Breast epithelium (tissue), 4 donors: ENCODE measurements at places on chromosomes 6 and 20. TPM values are rescaled to one million over a fixed set of nuclear protein-coding genes. Genes with fewer than 3 reads are reported as not detected.
A peak's percentile ranks its signal among the peaks of the same experiment; 100 is the strongest.

DNA sequence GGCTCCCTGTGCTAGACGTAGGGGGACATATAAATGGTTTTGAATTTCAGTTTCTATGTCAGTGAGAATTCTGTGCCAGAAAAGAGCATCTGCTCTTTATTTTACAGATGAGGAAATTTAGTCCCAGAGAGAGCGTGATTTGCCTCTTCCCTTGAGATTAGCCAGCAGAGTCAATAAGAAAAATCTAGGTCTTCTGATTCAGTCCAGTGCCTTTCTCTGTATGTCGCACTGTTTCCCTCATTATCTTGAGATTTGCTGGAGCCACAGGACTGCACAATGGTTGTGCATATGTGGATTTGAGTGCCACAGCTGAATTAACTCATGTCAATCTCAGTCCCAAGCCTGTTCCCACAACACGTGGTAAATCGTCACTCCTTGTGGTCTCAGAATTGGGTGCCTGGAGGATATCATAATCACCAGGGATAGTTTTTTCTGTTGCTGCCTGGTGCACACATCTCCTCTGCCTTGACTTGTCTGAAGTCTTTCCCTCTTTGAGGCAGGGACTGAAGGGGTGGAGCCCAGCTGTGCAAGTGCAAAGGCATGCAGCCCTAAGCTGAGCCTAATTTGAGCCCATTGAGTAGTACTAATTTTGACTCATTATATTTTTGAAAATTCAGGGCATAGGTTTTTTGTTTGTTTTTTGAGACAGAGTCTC is 276.7 kb downstream of the SOX4 start:
- no peak for DNase-seq
- peaks cover 8% of the 10 kb centered on the region for H3K4me1 ChIP-seq
- H3K27me3 ChIP-seq, result no peaks in the 10 kb centered on the region
- H3K4me3 ChIP-seq, result no peak overlapping the region
- peak overlapping the region; percentile 48 for H3K27ac ChIP-seq

- no peak overlapping the region for H3K4me3 ChIP-seq
- H3K27ac ChIP-seq, result no peak overlapping the region
- no peak for DNase-seq
Measured at GRCh38 chr20:34791289-34792020, 34.0 kb downstream of the NCOA6 start.

DNA sequence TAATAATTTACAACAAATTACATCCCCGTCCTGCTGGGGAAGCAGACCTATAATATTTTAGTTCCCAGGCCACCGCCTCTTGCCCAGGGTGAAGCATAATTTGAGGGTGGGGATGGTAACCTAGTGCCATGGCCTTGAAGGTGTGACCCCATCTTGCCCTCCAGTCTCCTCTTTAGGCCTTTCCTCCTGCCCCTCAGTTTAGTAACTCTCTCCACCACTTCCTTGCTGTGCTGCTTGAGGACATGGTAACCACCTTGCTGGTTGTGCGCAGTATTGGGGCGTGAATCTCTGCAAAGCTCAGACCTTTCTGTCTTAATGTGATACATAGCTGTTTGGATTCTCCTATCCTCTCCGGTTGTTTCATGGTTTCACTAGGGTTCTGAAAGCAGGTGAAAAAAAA is 16.6 kb downstream of the SNX9 start:
- no peak overlapping the region for H3K27ac ChIP-seq
- H3K36me3 ChIP-seq, result no peaks in the 10 kb centered on the region
- DNase-seq, result no peak
- no peaks in the 10 kb centered on the region for H3K27me3 ChIP-seq
- no peak overlapping the region for H3K4me3 ChIP-seq

- no peak for DNase-seq
- H3K4me1 ChIP-seq, result no peaks in the 10 kb centered on the region
- no peaks in the 10 kb centered on the region for H3K36me3 ChIP-seq
- peak overlapping the region; percentile 64 for H3K27ac ChIP-seq
Measured at GRCh38 chr6:15888798-15889772, 226.3 kb upstream of the DTNBP1 start.

- H3K36me3 ChIP-seq, result no peaks in the 10 kb centered on the region
- no peak overlapping the region for H3K4me3 ChIP-seq
- no peak for DNase-seq
- no peak overlapping the region for H3K27ac ChIP-seq
- H3K4me1 ChIP-seq, result no peaks in the 10 kb centered on the region
Measured at GRCh38 chr6:146985111-146985510, 219.1 kb upstream of the STXBP5 start.

- H3K4me1 ChIP-seq, result no peaks in the 10 kb centered on the region
- peak overlapping the region; percentile 84 for H3K27ac ChIP-seq
- no peak for DNase-seq
- no peaks in the 10 kb centered on the region for H3K27me3 ChIP-seq
Measured at GRCh38 chr20:53578492-53579222, 15.0 kb downstream of the ZNF217 start.

DNA sequence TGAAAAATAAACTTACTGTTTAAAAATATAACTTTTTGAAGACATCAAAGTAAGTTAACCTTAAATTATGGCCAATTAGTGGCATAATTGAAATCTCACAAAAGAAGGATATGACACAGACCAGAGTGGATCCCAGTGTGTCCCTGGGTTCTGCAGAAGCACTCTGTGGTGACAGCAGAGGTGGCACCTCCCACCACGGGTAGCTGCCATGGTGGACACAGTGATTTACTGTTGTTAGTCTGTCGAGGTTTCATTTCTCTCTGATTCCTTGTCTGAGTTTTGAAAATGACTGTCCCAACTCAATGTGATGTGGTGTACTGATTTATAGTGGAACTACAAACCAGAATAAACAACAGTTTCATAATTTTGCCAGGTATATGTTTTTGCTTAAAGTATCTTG is 76.5 kb downstream of the TULP4 start:
- H3K4me3 ChIP-seq, result no peak overlapping the region
- DNase-seq, result no peak
- no peaks in the 10 kb centered on the region for H3K4me1 ChIP-seq
- no peaks in the 10 kb centered on the region for H3K27me3 ChIP-seq
- H3K27ac ChIP-seq, result no peak overlapping the region
- H3K36me3 ChIP-seq, result no peaks in the 10 kb centered on the region

- DNase-seq, result no peak
- H3K27ac ChIP-seq, result no peak overlapping the region
- H3K27me3 ChIP-seq, result no peaks in the 10 kb centered on the region
- no peak overlapping the region for H3K4me3 ChIP-seq
- H3K4me1 ChIP-seq, result no peaks in the 10 kb centered on the region
Measured at GRCh38 chr6:142292166-142292924, 9.5 kb upstream of the ADGRG6 start.

- no peaks in the 10 kb centered on the region for H3K27me3 ChIP-seq
- no peak overlapping the region for H3K27ac ChIP-seq
- H3K36me3 ChIP-seq, result no peaks in the 10 kb centered on the region
- no peak overlapping the region for H3K4me3 ChIP-seq
- no peak for DNase-seq
- H3K4me1 ChIP-seq, result no peaks in the 10 kb centered on the region
Measured at GRCh38 chr20:14555676-14556075, 218.3 kb upstream of the FLRT3 start.

DNA sequence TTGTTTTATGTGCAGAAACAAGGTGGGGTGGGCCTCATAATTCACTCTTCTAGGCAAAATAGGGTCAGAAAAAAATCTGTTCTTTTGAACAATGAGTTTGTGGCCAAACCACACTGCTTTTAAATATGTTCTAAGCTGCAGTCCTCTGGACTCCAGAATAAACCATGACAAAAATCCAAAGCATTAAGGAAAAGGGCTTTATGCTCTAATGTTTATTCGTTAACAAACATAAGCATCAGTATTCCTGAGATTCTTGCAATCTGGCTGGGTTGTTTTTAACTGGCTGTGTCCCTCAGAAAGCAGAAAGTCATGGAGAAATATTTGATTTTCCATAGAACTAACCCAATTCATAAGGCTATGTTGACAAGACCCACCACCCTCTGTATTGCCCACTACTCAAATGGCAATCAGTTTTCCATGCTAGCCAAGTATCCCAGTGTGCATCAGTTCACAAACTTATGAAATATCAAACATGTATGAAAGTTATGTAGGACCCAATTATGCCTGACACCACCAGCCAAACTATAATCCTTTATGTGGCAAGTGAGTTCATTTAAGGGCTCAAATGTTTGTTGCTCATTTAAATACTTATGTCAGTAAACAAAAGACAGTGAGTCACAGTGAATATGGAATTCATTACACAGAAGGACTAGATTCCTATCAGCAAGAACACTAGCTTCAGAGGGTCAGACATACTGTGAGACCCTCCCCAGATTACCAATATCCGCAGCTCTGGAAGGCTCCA is 45.1 kb downstream of the PKHD1 start:
- no peak overlapping the region for H3K4me3 ChIP-seq
- H3K27me3 ChIP-seq, result no peaks in the 10 kb centered on the region
- no peaks in the 10 kb centered on the region for H3K4me1 ChIP-seq
- no peak for DNase-seq

GRCh38 chr6:48996461-48997119 is 466.5 kb downstream of the MMUT start:
- H3K4me3 ChIP-seq, result no peak overlapping the region
- no peaks in the 10 kb centered on the region for H3K4me1 ChIP-seq
- DNase-seq, result no peak
- no peak overlapping the region for H3K27ac ChIP-seq
- H3K36me3 ChIP-seq, result no peaks in the 10 kb centered on the region

DNA sequence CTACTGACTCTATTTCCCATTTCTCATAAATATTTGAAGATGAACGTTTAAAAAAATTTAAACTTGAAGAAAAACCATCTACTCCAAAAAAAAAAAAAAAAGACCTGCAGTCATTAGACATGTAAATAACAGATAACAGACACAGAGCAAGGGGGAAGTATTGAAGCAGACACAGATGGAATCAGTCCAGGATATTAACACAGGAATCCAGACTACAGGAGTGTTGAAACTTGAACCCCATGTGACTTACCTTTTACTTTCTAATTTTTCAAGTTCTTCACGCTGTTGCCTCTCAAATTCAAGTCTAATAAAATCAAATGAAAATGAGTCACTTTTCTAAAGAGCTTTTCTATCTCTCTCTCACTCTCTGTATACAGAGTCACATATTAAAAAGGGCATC is 191.8 kb downstream of the KIF16B start:
- no peak for DNase-seq
- no peaks in the 10 kb centered on the region for H3K36me3 ChIP-seq
- H3K27me3 ChIP-seq, result no peaks in the 10 kb centered on the region
- no peak overlapping the region for H3K4me3 ChIP-seq
- H3K4me1 ChIP-seq, result no peaks in the 10 kb centered on the region
- no peak overlapping the region for H3K27ac ChIP-seq

- H3K27me3 ChIP-seq, result no peaks in the 10 kb centered on the region
- H3K4me3 ChIP-seq, result no peak overlapping the region
- no peak overlapping the region for H3K27ac ChIP-seq
- no peak for DNase-seq
- no peaks in the 10 kb centered on the region for H3K36me3 ChIP-seq
- H3K4me1 ChIP-seq, result no peaks in the 10 kb centered on the region
Measured at GRCh38 chr6:19042420-19042819, 655.3 kb downstream of the RNF144B start.

DNA sequence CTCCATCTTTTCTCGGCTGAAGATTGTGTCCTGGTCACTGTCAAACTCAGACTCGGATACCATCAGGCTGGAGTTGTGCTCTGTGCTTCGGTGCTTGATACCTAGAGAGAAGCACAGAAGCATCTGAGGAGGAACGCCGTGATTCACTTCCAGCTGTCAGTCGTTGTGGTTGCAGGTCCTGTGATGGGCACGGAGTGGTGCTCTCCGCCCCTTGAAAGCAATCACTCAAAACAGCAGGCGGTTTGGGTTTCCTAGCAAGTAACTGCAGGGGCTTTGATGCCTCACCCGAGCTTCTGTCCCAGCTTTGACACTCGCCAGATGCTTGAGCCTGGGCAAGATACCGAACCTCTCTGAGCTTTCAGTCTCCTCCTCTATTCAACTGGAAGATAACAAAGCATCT is 52.5 kb downstream of the ALDH5A1 start:
- no peaks in the 10 kb centered on the region for H3K36me3 ChIP-seq
- H3K4me1 ChIP-seq, result no peaks in the 10 kb centered on the region
- DNase-seq, result no peak
- H3K4me3 ChIP-seq, result no peak overlapping the region
- H3K27ac ChIP-seq, result no peak overlapping the region
- H3K27me3 ChIP-seq, result peaks cover 5% of the 10 kb centered on the region

- no peak for DNase-seq
- H3K27ac ChIP-seq, result no peak overlapping the region
- no peak overlapping the region for H3K4me3 ChIP-seq
- H3K4me1 ChIP-seq, result no peaks in the 10 kb centered on the region
- no peaks in the 10 kb centered on the region for H3K36me3 ChIP-seq
Measured at GRCh38 chr6:149028767-149029405, 282.1 kb downstream of the UST start.

DNA sequence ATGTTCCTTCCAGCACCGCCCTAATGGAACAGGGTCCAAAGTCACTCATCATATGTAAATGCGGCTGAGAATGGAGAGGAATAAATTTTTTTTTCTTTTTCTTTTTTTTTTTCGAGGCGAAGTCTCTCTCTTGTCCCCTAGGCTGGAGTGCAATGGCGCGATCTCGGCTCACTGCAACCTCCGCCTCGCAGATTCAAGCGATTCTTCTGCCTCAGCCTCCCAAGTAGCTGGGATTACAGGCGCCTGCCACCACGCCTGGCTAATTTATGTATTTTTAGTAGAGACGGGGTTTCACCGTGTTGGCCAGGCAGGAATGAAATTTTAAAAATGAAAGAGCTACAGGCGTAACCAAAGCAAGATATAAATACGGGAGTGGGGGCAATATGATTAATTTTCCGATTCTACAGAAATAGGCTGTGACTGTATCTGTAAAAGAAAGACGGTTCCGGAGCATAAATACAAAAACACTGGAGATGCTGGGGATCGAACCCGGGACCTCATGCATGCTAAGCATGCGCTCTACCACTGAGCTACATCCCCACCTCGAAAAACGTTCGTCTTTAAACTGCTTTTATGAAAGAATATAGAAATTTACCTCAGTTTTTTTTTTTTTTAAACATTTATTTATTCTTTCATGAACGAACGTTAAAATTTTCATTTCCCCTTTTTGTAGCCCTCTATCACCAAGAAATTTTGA is 132.2 kb downstream of the GPX5 start:
- H3K4me3 ChIP-seq, result peak overlapping the region; percentile 32
- DNase-seq, result no peak
- H3K27ac ChIP-seq, result no peak overlapping the region
- H3K27me3 ChIP-seq, result peaks cover 28% of the 10 kb centered on the region
- H3K4me1 ChIP-seq, result no peaks in the 10 kb centered on the region
- no peaks in the 10 kb centered on the region for H3K36me3 ChIP-seq

DNA sequence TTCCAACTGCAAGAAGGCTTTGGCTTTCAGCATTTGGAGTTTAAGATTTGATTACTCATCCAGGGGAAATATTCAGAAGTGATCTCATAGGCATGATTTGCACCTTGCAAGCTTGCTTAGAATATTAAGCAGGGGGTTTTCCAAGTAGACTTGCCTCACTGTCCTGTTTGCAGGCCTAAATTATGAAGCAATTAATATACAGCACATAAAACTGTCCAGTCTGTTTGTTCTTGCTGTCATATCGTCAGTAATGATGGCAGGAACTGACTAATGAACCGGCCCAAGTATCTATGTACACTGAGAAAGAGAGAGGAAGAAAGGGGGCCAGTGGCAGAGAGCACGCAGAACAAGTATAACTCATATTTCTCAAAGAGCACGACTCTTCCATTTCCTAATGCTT is 212.5 kb upstream of the SUPT3H start:
- no peak overlapping the region for H3K27ac ChIP-seq
- no peaks in the 10 kb centered on the region for H3K36me3 ChIP-seq
- no peaks in the 10 kb centered on the region for H3K27me3 ChIP-seq
- no peak for DNase-seq
- no peaks in the 10 kb centered on the region for H3K4me1 ChIP-seq

SUMO4 gene
- total RNA-seq, result 5.6 TPM

TMC2 gene
- total RNA-seq, result 0.15 TPM

LAMA4 gene
- total RNA-seq, result 54.0 TPM

FILIP1 gene
- 4.3 TPM for total RNA-seq

CLPSL2 gene
- total RNA-seq, result not detected

CPXM1 gene
- 23.1 TPM for total RNA-seq
